ENCODE measurements at places on chromosomes 5 and 9.
A peak's percentile ranks its signal among the peaks of the same experiment; 100 is the strongest.

DNA sequence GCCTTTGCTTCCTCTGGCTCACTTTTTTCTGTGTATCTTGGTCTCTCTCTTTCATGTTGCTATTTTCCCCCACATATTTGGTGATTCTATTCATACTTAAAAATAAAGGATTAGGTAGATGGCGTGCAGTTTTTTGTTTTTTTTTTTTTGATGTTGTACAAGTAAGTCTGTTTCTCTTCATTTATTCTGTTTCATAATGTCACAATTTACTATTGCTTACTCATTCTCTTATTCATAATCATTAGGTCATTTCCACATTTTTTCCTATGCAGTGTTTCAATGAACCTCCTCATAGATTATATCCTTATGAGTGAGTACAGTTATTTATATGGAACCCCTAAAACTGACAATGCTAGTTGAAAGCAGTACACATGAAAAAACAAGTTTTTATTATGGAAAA lies 136.3 kb downstream of the APBA1 start:
- no peak for DNase-seq

GRCh38 chr9:96513622-96514021 lies 63.7 kb downstream of the HABP4 start:
- DNase-seq = no peak

DNA sequence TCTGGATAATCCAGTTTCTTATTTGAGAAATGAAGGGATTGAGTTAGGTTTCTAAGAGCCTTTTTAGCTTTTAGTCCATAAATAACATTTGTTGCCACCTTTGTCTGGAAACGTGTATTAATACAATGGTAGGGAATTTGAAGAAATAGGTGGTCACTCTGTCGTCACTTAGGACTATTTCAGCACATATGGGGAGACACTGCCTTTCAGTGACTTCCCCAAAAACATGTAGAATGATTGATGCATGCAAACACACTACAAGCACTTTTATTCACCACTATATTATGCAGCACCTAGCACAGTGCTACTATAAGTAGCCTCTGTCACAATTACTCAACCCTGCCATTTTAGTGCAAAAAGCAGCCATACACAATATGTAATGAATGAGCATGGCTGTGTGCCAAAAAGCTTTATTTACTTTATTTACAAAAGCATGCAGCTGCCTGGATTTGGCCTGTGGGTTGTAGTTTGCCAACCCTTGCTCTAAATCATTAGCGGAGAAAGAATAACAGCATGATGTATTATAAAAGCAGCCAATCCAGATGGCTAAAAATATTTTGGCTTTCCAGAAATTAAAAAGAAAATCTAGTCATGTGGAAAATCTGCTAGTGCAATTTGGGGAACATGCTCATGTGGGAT lies 154.2 kb upstream of the HMHB1 start:
- DNase-seq = no peak

DNA sequence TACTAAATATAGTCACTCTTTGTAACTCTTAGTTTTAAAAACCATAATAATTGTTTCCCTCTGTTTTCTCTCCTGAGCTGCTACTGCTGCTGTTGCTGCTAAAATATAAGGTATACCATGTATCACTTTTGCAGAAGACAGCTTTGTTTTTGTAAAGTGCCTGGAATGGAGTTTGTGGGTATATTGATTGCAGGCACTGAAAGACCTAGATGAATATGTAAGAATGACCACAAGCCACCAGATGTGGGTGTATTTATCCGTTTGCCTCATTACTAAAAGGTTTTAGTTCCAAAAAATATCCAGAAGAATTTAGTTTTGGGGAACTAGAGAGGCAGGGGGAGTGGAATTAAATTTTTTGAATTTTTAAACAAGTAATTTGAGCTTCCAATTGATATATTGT lies 151.1 kb upstream of the CDKN2B start:
- DNase-seq = no peak

- no peak for DNase-seq
These were observed 416.1 kb downstream of the TMEM38B start for GRCh38 chr9:106110483-106110882.

GRCh38 chr9:8332331-8332650 lies 532.7 kb upstream of the DMAC1 start:
- DNase-seq = no peak

DNA sequence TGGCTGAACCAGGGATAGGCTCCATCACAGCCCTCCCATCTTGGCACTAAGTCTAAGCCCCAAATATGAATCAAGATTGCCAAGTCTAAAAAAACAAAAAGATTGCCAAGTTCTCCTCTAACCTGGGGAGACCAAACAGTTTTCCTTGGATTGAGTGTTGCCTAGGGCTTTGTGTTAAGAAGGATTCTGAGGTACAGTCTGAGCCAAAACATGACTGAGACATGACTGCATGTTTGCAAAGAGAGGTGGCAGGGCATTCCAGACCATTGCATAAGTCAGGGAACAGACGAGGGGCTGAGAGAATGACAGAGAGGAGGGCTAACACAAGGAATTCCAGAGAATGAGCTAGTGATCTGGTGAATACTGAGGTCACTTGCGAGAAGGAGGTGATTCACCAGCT lies 11.4 kb downstream of the LAMC3 start:
- DNase-seq = no peak

- no peak for DNase-seq
These were observed 80.2 kb downstream of the PLAC8L1 start for GRCh38 chr5:146025114-146025680.

DNA sequence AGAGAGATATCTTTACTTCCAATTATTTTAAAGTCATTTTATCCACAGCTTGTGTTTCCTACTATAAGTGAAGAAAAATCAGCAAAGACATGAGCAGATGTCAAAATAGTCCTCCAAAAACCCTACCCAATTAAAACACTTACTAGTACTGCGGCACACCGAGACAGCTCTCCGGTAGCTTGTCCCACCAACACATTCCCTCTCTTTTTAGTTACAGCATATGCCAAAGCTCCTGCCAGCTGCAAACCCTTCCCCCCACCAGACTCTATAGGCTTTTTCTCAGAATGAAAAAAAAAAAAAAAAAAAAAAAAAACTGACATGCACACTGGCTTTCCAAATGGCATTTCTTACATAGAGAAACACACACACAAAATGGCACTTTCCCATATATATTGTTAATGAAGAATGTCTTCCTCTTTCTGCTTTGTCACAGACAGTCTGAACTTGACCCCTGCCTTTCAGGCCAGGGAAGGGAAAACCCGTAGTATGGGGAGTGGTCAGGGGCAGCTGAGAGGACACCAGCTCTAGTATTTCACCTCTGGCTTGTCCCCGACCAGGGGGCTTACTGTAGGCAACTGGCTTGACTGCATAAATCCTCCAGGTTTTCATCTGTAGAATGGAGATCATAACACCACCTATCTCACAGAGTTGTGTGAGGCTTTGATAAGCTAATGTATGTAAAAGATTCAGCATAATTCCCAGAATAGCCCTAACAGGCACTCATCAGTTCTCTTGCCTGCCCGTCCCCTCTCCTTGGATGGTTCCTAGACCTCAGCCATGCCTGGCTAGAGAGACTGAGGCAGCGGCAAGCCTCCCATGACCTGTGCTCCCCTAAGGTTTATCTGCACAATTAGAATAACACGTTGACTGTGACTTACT lies 233.6 kb downstream of the CRB2 start:
- DNase-seq = no peak

GRCh38 chr5:55159763-55160492 lies at the start of gene GPX8:
GPX8 (plus strand) TSS chr5:55160171; CDS start chr5:55160193, 22 bp downstream.
- no peak for DNase-seq

GRCh38 chr5:132962429-132963021 lies 909 bp downstream of the AFF4 start:
- no peak for DNase-seq

DNA sequence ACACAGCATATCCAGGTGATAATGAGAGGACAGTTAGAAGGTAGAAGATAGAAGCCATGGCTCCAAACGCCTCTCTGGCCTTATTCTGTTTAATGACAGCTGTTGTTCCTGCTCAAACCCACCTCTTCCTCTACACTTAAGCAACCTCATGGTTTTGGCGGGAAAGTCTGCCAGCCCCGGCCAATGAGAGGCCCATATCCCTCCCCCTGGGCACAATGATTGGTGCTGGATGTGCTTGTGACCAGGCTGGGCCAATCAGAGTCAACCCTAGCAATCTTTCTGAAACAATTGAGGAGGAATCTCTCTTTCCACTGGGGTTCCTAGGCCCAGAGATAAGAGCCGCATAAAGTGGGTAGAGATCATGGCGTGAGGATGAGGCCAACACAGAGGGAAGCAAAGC lies 4.8 kb upstream of the GFI1B start:
- no peak for DNase-seq

DNA sequence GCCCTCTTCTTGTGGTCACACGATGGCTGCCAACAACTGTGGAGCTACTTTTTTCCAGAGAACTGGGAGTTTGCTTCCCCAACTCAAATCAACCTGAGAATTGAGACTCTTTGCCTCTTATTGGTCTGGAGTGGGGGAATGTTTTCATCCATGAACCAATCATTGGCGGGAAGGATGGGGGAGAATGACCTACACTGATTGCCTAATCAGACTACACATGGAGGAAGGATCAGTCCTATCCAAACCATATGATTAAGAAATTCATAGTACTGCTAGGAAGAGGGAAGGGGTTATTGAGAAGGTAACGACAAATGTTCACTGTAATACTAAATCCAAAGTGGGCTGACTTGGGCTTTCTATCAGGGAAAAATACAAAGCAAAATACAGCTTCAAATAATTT lies 7.9 kb upstream of the KIF2A start:
- DNase-seq = no peak

GRCh38 chr5:90264689-90265544 lies 144.6 kb downstream of the CETN3 start:
- DNase-seq = peak; percentile 0

GRCh38 chr5:27571681-27572080 lies 533.3 kb upstream of the CDH9 start:
- DNase-seq = no peak

DNA sequence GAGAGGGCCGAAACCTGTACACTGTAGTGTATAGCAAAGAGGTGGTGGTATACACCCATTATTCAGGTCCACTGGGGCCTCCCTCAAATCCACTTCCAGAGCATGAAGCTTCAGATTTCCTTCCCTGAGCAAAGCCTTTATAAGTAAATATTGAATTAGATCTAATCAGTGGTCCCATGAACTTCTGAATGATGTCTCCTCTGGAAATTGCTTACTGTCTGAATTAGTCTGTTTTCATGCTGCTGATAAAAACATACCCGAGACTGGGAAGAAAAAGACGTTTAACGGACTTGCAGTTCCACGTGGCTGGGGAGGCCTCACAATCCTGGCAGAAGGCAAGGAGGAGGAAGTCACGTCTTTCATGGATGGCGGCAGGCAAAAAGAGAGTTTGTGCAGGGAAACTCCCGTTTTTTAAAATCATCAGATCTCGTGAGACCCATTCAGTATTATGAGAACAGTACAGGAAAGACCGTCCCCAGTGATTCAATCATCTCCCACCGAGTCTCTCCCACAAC lies 193.5 kb downstream of the NR3C1 start:
- DNase-seq = no peak

All from frontal cortex (tissue), 4 donors.